ENCODE measurements at places on chromosomes 4 and X. TPM values are rescaled to one million over a fixed set of nuclear protein-coding genes. Genes with fewer than 3 reads are reported as not detected.

The CCDC149 gene
- total RNA-seq = not detected

The LUZP4 gene
- total RNA-seq = not detected

The ASB5 gene
- total RNA-seq = not detected

The CACNA1F gene
- 0.05 TPM for total RNA-seq

The GLRB gene
- not detected for total RNA-seq

GRCh38 chr4:48275247-48275646 is 5.6 kb upstream of the TEC start:
- no peaks in the 10 kb centered on the region for H3K36me3 ChIP-seq
- H3K4me3 ChIP-seq = no peak overlapping the region
- no peak for DNase-seq
- peaks cover 3% of the 10 kb centered on the region for H3K4me1 ChIP-seq

GRCh38 chr4:176189891-176190795 is 5.2 kb downstream of the SPATA4 start:
- peaks cover 14% of the 10 kb centered on the region for H3K4me1 ChIP-seq
- H3K27me3 ChIP-seq = peaks cover 21% of the 10 kb centered on the region
- H3K27ac ChIP-seq = no peak overlapping the region
- H3K4me3 ChIP-seq = no peak overlapping the region

- no peak for DNase-seq
- no peaks in the 10 kb centered on the region for H3K27me3 ChIP-seq
- no peaks in the 10 kb centered on the region for H3K4me1 ChIP-seq
- H3K4me3 ChIP-seq = no peak within 1 kb of the TSS
- H3K36me3 ChIP-seq = no peaks in the 10 kb centered on the region
These were observed at the start of gene HGFAC for GRCh38 chr4:3441501-3442459. Gene HGFAC (plus strand): TSS chr4:3441968. CDS start chr4:3442002, 34 bp downstream.

DNA sequence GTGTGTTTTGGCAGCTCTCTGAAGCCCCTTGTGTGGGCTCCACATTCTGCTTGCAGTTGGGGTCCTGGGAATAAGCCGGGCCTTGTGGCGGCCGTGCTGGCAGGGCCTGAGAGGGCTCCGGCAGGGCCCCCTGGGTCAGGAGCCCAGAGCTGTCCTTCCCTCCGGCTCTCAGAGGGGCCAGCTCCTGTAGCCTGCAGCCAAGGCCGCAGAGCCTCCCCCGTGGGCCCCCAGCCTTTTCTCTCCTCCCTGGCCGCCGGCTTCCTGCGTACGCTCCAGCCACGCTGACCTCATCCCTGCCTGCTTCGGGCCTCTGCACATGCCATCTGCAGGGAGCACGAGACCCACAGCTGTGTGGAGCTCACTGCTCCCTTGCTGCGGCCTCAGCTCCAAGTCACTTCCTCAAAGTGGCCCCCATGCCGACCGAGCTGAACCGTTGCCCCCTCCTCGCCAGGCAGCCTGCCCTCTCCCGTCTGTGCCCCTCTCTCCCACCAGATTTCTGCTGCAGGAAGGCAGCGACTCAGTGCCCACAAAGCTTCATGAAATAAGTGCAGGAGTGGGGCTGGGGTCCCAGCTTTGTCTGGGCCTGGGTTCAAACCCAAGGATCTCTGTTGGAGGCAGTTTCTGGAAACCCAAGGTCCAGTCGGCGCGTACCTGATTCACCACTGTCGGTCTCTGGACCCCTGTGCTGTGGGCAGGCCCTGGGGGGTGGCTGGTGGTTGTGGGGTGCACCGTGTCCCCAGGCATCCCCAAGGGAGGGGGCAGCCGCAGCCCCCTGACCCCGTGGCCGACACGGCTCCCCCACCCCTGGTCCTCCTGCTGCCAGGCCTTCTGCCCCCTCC is 57.1 kb upstream of the NKX1-1 start:
- H3K27me3 ChIP-seq = peaks cover 3% of the 10 kb centered on the region
- DNase-seq = no peak
- H3K4me3 ChIP-seq = no peak overlapping the region
- no peaks in the 10 kb centered on the region for H3K4me1 ChIP-seq
- no peak overlapping the region for H3K27ac ChIP-seq

- H3K27ac ChIP-seq = peak overlapping the region; percentile 79
- H3K4me1 ChIP-seq = peaks cover 11% of the 10 kb centered on the region
- H3K4me3 ChIP-seq = no peak overlapping the region
- peaks cover 2% of the 10 kb centered on the region for H3K36me3 ChIP-seq
- DNase-seq = no peak
These were observed 2.3 kb upstream of the MSX1 start for GRCh38 chr4:4857001-4857808.

DNA sequence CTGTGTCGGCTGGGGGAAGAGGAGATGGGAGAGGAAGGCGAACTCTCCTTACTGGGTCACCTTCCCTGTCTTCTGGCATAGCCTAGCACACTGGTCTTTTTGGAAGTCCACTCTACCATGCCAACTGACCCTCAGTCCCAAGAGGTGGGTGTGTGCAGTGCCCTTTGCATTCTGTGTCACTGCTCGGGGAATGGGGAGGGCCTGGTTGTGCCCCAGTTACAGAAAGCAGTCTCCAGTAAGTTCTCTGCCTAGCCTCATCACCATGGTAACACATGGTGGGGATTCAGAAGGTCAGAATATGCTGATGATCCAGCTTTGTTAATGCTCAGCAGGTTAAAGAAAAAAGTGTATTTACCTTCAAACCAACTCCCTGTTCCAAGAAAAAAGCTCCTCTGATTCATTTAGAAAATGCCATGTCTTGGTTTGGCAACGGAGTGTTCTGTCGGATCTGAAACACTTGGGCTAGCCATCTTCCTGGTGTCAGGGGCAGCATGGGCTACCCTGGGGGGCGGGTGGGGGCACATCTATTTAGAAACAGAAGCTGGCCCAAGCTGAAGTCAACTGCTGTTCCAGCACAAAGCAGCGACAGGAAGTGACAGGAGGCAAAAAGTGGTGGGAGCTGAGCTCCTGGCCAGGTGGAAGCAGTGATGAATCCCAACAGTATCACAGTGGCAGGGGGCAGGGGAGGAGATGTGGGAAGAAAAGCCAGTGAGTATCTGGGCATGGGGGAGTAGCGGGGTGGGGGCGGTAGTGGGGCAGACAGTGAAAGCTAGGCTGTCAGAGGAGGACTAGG is 37.0 kb downstream of the NSG1 start:
- H3K36me3 ChIP-seq = peaks cover 13% of the 10 kb centered on the region
- no peak overlapping the region for H3K4me3 ChIP-seq
- no peaks in the 10 kb centered on the region for H3K4me1 ChIP-seq
- H3K27ac ChIP-seq = no peak overlapping the region
